Activated T-helper 9 cell treated with anti-CD3 and anti-CD28 coated beads, Interleukin-2, amount 50 U/mL, for 16 hours (primary cell): ENCODE measurements at places on chromosomes 5 and 9.

GRCh38 chr9:68895741-68896478, 118.0 kb downstream of the PRKACG start:
- DNase-seq, result no peak

DNA sequence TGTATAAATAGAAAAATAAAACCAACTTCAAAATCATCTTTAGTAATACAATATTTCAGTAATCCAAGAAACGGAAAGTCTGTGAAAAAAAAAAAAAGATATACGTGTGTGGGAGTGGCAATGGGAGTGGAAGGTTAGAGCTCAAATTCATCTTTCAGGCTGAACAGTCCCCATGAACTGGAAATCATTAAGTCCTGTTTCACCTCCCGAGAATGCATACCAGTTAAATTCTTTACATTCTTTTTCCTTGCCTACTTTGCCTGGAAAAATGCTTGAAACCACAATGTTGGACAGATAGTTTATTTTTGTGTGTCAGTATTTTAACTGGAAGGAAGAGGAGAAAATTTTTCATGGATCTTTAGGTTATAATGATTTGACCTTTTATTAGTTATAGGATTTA, 166.8 kb downstream of the MUSK start:
- no peak for DNase-seq

- DNase-seq, result no peak
Measured at GRCh38 chr5:32726086-32726557, 15.0 kb downstream of the NPR3 start.

DNA sequence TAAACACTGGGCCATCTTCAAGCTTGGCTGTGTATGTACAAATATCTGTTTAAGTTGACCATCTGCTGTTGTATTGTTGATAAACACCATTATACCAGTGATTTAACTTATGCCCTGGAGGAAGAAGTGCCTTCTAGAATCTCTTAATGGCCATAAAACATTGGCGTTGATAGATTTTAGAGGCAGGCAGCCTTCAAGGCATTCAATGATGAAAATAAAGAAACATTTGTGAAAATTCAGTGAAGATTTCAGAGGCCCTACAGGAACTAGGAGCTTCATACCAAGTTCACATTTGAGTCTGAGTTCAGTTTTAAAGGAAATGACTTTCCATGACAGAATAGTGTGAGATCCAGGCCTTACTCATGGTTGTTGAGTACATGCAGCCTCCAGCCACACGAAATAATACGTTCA, 52.2 kb downstream of the MAP1B start:
- DNase-seq, result no peak

- DNase-seq, result no peak
Measured at GRCh38 chr5:171074747-171075146, 212.9 kb downstream of the RANBP17 start.

DNA sequence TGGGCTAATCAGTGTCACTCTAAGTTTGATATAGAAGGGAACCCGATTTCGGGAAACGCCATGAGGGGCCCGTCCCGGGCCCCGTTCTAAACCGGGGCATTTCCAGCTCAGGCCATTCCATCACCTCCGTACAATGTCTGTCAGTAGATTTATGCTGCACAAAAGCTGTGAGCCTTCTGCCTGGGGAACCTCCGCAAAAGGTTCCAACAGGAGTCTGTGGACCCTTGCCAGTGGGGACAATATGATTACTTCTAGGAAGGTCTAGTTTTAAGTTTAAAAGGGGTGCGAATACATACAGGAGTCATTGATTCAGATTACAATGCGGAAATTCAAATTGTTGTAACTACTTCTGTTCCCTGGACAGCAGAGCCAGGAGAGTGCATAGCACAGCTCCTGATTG, 57.6 kb downstream of the RAPGEF1 start:
- DNase-seq, result no peak

DNA sequence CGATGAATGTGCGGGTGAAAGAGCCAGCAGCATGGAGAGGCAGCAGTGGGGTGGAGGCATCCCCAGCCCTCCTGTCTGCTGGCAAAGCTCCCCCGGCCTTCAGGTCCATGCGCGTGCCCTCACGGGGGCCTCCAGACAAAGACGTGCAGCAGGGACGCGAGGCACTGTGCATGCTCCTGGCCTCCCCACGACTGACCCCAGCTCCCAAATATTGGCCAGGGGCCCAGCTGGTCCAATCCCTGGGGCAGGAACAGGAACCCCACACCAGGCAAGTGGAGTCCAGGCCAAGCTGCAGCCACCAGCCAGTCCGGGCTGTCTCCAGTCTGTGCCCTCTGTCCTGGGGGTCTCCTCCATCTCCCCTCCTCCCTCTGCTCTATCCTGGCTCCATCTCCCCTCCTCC, 33.5 kb upstream of the LRRC14B start:
- no peak for DNase-seq

- no peak for DNase-seq
Measured at GRCh38 chr9:88990041-88990728, 1.1 kb upstream of the S1PR3 start.
